ENCODE measurements at places on chromosomes 12 and 14. TPM values are rescaled to one million over a fixed set of nuclear protein-coding genes. Genes with fewer than 3 reads are reported as not detected.

P3H3 gene
- total RNA-seq, result 0.93 TPM

CEP290 gene
- total RNA-seq, result 22.4 TPM

SLC17A8 gene
- total RNA-seq, result not detected

DNA sequence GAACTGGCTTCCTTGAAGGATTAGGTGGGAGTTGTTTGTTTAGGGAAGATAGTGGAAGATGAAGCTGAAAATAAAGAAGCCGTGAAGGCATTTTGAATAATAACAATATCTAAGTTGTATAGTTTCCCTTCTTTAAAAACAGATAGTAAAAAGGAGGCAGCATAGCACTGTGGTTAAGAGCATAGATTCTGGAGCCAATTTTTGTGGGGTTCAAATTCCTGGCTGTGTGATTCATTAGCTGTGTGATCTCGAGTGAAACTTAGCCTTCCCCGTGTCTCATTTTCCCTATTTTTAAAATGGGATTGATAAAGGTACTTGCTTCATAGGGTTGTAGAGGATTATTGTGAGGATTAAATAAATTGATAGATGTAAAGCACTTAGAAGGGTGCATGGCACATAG is 104.5 kb downstream of the MYRFL start:
- no peak for DNase-seq

- DNase-seq, result no peak
These were observed 79.1 kb downstream of the CHGA start for GRCh38 chr14:93002049-93002448.

GRCh38 chr14:35435177-35435576 is 30.6 kb upstream of the NFKBIA start:
- no peak for DNase-seq

GRCh38 chr14:61700104-61700886 is 5.0 kb downstream of the HIF1A start:
- DNase-seq, result no peak

- DNase-seq, result no peak
These were observed 217.0 kb downstream of the SLC41A2 start for GRCh38 chr12:104741077-104741476.

GRCh38 chr12:93202688-93203087 is 175.0 kb upstream of the NUDT4 start:
- no peak for DNase-seq

DNA sequence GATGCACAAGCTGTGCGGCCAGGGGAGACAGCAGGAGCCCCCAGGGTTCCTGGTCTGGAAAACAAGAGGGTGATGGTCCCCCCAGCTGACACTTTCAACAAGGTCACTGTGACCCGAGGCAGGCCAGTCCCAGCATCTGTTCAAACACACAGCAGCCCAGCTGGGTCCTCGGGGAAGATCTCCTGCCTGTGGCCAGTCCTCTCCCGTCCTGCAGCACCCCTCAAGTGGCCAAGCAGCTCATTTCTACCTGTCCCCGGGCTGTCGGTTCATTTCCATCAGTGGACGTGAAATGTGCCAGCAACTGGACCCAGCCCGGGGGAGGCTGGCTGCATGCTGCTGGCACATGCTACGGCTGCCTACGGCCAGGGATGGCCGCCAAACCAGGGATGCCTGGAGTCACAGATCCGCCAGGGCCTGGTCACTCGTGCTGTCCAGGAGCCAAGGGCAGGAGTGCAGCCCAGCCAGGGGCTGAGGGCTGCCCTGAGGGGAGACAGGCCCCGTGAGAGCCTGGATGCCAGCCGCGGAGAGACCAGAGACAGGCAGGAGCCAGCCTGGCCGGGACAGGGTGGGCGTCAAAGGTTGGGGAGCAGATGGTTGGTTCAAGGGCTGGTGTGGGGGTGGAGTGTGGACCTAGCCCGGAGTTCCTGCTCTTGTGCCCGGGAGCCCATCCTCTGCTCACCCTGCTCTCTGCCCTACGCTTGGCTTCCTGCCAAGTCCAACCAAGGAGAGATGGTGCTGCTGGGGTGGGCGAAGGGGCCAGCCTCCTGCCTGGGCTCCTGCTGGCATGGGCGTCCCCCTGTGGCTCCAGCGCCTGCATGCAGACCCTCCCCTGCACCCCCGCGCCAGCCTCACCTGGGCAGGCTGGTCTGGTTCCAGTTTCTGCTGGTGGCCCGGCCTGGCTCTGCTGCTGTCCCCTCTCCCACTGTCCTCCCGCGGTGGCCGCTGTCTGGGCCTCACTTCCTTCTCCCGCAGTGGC is 143.8 kb downstream of the ADGRD1 start:
- no peak for DNase-seq

- DNase-seq, result no peak
These were observed 22.6 kb downstream of the INSM2 start for GRCh38 chr14:35556548-35556947.

- no peak for DNase-seq
These were observed 413 bp downstream of the LRP6 start for GRCh38 chr12:12266389-12266872.

DNA sequence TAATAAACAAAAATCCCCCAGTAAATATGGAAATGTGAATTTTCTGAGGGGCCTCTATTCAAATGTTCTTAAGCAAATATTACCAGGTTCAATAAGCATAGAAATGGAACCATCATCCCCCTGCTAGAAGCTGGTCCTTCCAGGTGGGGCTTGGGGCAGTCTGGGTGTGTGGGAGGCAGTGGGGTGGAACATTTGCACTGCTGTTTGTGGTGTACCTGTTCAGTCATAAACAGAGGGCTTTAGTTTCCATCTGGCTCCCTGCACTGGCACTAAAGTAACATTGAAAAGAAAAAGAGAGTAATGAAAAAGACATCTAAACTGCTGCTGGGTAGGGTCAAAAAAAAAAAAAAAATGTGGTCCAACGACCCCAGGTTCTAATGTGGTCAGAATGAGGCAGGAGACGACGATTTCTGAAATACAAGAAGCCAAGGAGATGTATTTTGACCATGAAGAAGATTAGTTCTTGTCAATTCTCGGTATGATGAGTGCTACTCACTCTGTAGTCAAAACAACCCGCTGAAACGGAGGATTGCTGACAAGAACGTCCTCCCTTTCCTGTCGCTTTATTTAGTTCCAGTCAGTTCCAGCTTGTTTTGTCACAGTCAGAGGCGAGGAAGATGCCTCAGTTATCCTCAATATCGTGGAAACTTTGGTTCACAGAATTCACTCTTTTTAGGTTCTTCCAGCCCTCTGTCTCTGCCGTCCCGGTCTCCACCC is 44.2 kb upstream of the MANSC4 start:
- peak; percentile 51 for DNase-seq

- DNase-seq, result no peak
These were observed 16.9 kb downstream of the PLEKHG7 start for GRCh38 chr12:92719674-92720073.

DNA sequence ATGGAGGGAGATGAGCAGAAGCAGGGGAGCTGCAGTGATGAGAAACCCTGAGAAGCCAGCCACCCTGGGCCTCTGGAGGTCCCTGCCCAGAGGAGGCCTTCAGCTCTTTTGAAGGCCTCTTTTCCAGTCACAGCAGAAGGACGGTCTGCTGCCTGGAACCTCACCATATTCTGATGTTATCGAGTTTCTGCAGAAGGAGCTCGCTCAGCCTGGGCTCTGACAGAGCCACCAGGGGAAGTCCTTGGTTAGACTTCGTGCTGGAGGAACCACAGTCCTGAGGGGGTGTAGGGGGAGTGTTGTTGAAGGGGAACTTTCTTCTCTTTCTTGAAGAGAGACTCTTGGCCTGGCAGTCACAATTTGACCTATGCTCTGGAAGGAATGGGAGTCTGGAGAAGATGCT is 25.1 kb upstream of the BATF start:
- no peak for DNase-seq

DNA sequence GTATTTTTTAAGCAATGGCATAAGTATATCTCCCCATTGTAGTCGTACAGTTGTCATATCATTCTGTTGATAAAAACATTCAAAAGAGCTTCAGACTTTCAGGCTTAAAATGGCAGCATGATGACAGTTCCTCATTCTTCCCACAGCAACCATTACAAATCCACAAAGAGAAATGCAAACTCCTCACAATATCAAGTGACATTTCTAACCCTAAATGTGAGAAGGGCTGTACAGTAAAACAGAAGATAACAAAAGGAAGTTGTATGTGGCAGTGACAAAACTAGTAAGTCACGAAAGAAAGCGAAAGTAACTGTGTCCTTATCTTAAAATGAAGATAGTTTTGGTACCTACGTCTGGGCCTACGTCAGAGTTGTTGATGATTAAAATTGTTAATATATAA is 46.7 kb downstream of the GXYLT1 start:
- DNase-seq, result no peak

- no peak for DNase-seq
These were observed 394.2 kb downstream of the FSCB start for GRCh38 chr14:44112774-44113460.

GRCh38 chr14:50768680-50769079 is 62.3 kb downstream of the NIN start:
- no peak for DNase-seq

- no peak for DNase-seq
These were observed 40.9 kb downstream of the TMEM30B start for GRCh38 chr14:61240206-61240605.

DNA sequence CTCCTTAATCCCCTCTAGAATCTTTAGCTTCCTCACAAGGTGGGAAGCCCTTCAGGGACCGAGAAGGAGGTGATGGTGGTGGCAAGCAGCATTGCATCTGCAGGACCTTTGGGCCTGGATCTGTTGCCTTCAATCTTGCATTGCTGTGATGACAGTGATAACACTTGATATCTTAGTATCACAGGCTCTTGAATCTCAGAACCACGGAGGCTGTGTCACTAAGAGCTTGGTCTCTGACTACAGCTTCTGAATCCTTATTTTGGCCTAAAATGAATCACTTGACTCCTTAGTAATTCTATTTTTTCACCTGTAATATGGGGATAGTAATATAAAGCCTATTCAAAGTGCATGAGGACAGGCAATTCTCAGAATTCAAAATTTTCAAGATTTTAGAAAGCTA is 8.9 kb upstream of the AMN1 start:
- no peak for DNase-seq

DNA sequence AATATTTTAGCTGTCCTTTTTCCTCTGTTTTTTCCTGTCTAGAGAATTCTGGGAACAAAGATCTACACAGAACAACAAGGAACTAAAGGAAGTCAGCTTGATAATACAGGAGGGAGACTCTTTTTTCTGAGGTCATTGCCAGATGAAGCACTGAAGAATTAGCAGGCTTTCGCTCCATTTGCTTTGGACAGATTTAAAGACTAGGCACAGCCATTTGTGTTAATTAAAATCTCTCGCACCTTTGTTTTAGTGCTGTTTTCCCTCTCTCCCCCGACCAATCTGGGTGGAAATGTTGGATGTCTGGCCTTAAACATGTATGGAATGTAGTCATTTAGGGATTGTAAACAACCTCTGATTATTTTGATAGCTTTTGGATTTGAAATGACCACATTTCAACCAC is 9.6 kb upstream of the GPHN start:
- no peak for DNase-seq

DNA sequence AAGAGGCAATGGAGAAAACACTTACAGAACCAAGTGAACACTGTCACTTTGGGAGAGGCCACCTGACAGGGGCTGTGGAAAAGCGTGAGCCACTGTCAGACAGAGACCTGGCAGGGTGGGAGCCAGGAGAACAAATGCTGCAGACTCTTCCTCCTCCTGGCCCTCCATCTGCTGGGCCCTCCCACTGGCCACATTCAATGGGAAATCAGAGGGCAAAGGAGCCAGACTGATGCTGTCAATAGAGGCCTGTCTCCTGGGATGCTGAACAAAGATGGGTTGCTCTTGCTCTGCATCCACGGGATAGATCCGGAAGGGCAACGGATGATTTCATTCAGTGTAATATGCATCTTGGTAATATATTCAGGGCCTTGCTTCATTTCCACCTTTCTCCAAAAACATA is 44.9 kb upstream of the BCAT1 start:
- DNase-seq, result no peak

DNA sequence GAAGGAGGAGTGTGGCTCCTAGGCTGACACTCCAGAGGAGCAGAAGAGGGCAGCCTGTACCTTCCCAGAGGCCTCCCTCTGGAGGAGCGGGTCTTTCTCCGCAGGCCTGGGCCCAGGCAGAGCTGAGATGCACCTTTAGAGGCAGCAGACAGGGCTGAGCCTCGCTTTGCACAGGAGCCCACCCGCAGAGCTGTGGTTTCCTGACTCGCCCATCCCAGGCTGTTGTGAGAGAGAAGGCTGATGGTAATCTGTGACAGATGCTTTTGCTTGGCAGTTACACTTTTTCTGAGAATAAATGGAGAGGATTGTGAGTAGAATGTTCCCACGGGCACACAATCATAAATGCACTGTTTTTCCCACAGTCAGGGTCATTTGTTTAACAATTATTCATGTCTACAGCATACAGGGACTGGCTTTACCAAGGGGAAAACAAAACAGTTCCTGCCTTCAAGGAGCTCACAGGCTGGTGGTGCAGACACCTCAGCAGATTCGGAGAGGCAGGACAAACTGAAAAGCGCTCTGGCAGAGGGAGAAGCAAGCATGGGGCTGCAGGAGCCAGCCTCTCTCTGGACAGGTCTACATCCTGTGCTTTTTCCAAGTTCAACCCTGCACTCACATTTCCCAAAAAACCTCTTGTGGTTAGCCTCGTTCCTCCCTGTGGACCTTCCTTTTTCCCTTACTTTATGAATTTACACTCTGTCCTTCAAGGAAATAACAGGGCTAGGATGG is 13.9 kb downstream of the EVL start:
- DNase-seq, result no peak

GRCh38 chr14:70183991-70184390 is 4.8 kb downstream of the SLC8A3 start:
- DNase-seq, result no peak

Data from OCI-LY7 (cell line).